T-helper 9 cell (primary cell): ENCODE measurements at places on chromosomes 2 and 18.

DNA sequence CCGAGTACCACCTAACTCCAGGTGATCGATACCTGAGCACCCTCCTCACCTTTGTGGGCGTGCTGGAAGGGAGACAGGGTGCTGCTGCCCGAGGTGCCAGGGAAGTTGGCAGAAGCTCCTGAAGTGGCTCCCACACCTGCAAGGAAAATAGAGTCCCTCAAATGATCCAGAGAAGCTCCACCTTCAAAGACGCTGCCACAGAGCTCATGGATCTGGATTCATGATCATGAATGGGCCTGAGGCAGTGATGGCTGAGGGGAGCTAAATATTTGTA lies 76.5 kb downstream of the EDAR start:
- no peak for DNase-seq

GRCh38 chr2:48306409-48307284 lies 223.3 kb upstream of the STON1 start:
- DNase-seq: no peak

DNA sequence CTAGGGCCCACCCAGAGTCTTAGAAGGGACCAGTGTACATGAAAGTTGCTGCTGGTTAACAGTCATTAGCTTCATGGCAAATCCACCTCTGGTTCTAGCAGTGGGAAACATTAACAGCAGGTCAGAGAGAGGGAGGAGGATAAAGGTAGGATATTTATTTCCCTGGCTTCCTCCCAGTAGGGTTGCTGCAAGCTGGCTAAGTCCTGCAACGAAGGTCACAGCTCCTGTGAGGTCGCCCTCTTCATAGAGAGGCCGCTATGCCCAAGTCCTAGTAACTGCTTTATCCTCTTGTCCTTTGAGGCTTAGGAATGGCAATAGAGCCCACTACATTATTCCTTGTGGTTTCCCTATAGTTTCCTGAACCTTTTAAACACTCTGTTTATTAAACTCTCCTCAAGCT lies 84.0 kb upstream of the ACSL3 start:
- DNase-seq: no peak

GRCh38 chr2:207395535-207396251 lies 134.1 kb upstream of the CREB1 start:
- DNase-seq: no peak

DNA sequence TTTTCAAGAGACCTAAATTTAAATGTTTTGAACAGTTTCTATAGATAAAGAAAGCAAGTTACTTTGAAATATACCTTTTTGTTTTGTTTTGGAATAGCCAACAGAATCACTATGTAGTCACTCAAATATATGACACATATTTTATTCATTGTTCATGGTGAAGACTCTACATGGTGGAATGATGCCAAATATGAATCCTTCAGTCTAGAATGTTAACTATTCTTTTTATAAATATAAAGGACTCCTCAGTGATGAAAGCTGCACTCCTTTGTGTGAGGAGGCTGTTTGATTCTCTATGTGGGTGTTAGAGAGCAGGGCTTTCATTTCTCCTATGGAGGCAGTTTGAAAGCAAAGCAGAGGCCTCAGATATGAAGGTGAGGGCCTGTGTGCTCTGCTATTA lies 396.4 kb upstream of the LRRTM1 start:
- no peak for DNase-seq

- no peak for DNase-seq
Measured at GRCh38 chr18:28204154-28204553, 27.2 kb upstream of the CDH2 start.

DNA sequence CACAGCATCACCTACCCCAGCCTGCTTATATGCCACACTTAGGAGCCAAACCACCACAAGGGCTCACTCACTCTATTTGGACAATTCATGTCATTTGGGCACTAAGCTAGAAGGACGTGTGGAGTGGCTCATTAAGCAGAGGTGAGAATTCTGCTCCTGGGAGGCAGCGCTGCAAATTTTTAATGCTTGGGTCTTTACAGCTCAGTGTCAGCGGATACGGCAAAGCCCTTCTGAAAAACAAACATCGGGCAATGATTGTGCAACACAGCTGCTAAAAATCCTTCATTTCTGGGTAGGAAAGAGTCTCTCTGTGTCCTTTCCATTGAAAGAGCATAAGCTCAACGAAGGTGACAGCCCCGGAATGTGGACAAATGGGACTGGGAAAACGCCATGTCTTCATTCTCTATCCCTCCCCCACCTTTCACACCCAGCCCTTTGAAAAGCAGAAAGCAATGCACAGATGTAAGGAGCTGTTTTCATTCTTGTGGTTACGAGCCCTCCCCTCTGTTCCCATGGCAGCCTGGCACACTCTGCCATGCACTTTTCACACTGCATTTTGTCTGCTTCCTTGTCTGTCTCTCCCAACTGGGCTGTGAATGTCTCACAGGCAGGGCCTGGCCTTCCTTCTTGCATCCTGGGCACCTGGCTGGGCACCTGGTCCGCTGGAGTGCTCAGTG lies 16.0 kb downstream of the TMEM177 start:
- DNase-seq: no peak

DNA sequence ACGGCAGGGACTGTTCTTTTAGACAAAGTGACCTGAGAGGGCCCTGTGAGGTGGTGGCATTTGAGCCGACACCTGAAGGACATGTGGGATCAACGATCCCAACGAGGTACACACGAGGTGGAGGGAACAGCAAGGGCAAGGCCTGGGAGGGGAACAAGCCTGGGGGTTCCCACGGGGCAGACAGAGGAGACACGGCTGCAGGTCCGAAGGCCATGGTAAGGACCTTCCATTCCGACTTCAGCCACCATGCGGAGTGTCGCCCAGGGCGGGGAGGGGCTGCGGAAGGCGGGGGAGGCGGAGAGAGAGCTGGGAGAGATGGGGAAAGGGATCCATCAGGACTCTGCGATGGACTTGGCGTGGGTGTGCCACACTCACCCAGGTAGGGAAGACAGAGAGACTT lies 151.8 kb downstream of the HDAC4 start:
- DNase-seq: no peak

- no peak for DNase-seq
Measured at GRCh38 chr18:8658858-8659485, 46.4 kb upstream of the MTCL1 start.

- no peak for DNase-seq
Measured at GRCh38 chr2:85907671-85908157, 18.9 kb upstream of the ST3GAL5 start.

DNA sequence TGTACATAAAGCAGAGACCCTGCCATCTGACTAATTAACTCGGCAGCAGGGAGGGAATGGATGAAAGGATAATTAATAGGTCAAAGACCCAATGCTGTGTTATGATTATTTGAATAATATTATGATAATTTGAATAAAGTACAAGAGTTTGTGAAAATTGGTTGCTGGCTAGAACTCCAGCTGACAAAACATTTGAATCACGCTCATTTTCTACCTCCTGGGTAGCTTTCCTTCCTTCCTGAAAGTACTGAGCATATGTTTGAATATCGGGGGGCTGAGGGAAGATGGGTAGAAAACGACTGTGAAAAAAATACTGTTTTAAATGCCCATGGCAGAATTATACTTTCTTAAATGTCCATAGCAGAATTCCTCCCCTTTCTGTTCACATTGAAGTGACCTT lies 243.6 kb upstream of the RBMS1 start:
- no peak for DNase-seq

DNA sequence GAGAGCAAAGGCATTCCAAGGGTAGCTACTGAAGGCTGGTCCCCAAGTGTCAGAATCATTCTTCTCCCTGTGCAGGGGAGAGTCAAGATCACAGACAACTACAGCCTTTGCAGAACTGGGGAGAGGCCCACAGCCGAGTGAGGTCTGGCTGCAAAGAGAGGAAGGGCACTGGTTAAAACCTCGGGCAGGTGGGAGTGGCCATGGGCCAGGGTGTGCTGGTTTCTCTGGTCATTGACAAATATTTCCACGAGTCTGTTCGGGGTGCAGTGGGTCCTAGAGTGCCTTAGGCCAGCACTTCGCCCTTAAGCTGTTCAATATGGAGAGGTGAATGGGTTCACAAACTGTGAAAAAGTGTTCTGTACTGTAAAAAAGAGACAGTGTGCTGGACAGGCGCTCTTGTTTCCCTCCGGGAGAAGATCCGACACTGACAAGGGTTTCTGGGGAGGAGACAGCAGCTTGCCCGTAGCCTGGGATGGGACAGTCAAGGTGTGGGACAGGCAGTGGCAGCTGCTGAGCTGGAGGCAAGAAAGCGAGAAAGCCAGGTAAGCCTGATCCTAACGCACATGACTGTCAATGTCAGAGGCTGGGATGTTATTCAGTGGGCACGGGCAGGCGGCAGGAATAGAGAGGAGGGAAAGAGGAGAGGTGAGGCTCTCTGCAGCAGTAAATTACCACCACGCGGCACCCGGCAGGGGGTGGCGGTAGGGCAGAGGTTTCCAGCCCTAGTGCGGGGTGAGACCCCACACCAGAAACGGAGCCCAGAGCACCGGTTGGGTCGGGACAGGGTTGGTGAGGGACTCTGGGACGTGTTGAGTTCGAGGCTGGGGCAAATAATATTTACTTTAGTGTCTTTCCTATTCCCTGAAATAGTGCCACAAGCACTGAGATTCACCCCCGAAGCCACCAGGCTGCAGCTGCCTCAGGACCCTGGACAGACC lies 2.0 kb downstream of the NPPC start:
- DNase-seq: no peak
